ENCODE measurements at places on chromosomes 1 and 21.

DNA sequence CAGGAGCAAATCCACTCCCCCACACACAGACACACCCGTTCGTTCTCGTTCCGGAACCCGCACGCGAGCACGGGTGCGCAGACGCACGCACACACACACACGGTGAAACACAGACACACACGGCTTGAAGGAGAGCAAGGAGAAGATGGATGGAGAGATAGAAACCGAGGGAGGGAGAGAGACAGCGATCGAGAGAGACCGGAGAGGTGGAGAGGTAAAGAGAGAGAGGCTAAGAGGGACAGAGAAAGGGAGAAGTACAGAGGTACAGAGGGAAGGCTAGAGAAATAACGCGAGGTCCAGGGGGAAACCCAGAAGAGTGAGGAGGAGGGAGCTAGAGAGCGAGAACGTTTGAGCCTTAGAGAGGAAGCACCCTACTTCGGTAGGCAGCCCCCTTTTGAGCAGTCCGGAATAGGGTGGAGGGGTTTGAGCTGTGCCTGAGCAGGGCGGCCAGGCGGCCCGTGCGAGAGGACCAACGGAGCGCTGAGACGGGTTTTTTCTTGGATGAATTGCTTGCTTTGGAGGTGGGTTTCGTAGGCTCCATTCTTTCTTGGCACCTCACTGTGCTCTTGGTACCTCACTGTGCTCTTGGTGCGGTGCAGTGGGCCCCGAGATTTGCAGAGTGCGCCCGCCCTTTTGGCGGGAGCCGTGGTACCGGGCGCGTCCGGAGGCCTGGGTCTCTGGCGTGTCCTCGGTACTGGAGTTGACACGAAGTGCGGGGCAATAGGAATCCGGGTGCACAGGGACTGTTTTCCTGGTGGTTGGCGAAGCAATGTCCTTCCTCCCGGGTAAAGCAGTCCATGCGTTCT lies 88.4 kb upstream of the RHOU start:
- DNase-seq, result peak; percentile 81

- no peak for DNase-seq
Measured at GRCh38 chr1:101121975-101122374, 96.4 kb upstream of the DPH5 start.

- peak; percentile 94 for DNase-seq
Measured at GRCh38 chr1:85576642-85577418, 3.7 kb upstream of the CCN1 start.

DNA sequence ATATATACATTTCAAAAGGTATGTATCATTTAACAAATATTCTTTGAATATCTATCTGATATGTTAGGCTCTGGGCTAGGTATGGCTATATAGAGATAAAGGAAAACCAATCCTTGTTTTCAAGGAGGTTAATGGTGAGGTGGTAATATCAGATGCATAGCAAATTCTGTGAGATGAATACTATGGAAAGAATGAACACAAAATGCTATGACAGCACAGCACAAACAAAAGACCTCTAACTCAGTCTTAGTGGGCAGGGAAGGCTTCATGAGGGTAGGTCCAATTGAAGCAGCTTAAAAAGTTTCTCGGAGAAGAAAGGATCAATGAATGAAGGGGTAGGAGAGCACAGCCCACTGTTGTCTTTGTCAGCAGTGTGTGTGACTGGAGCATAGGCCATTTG lies 27.2 kb downstream of the FASLG start:
- no peak for DNase-seq

DNA sequence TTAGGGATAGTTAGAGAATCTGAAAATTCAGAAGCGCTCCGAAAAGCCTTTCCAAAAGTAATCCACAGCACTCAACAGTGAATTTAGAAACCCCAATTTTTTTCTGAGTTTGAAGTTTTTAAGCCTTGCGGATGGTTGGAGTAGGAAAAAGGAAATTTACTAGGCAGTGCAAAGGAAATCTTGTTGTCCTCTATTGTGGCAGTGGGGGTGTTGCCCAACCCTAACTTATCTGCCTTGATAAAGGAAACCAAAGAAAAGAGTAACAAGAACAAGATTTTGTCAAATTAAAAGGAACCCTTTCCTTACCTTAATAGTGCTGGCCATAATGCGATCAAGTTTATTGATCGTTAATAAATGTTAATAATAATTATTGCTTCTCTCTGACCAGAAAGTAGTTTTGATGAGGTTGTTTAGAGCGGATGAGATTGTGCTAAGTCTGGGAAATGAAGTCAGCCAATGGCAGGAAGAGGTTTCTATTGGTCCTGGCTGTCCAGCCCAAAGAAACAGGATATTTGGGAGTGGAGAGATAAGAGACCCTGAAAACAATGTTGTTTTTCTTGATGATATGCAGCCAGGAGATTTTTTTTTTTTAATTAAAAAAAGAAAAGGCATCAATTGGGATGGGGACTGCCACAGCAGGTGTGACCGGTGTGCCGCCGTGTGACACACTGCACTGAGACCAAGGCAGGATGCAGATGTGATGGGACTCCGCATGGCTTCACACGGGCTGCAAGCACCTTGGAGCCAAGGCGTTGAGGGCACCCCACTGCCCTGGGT lies at the start of gene ERG:
ERG (minus strand) TSS at position 421 of the 777 bp plus-strand sequence; CDS start at position 324, 97 bp downstream.
- DNase-seq, result no peak

- no peak for DNase-seq
Measured at GRCh38 chr1:168759077-168759476, 30.1 kb upstream of the DPT start.

DNA sequence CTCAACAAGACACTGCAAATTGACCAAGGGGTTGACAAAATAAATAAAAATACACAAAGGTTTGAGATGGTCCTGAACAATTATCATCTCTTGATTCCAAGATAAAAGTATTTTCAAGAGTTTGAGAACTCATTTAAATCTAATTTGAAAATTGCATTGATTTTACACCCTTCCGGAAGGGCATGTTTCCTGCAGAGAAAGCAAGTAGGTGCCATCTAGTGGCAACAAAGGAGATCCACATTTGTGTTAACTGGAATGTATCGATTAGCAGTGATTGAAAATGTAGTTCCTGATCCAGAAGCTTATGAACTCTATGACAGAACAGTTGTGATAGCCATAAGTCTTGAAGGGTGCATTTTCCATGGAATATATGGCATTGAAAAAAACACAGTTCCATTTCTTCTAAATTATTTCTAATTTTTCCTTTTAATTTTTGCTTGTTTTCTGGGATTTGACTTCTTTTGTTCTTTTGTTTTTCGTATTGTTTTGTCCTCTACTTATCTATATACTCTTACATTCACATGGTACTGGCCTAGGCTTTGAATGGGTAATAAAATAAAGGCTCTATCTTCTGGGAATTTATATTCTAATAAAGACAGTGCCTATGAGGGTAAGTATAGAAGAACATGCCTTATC lies 143.7 kb downstream of the DNM3 start:
- DNase-seq, result peak; percentile 51

DNA sequence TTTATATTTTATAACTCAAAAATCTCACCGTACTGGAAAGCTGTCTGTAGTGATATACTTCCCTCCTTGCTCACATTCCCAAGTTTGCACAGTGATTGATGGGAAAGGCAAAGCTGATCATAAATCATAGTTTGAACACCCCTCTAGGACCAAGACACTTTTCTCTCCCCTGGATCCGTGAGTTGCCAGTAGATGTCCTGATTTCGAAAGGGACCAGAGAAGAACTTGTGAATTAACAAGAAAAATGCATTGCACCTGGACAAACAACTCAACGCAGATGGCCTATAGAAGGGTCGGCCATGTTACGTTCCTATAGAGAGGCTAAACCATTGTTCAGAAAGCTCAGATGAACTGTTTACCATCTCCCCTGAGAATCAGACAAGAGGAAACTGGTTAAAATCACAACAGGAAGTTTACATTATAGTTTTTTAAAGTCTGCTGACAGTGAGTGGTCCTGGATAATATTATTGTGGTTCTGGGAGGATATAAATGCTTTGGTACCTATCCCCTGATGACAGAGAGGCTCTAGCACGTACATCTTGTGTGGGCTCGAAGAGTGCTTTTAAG lies 124.0 kb upstream of the SLC45A1 start:
- DNase-seq, result no peak

DNA sequence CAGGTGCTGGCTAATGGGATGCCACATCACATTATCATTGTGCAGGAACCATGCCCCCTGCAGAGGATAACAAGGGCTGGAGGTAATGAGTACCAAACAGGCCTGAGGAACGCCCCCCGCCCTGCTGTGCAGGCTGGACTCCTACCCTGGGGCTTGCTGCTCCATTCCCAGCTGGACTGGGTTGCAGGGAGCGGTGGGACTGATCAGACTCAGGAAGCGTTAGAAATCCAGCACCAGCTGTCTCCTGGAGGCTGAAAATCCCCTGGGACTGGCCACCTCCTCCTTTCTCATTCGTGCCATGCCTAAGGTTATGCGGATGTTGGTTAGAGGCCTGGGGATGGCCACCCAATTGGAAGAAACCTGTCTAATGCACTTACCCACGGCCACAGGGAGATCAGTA lies 36.9 kb upstream of the POU3F1 start:
- DNase-seq, result no peak

GRCh38 chr1:78054559-78054958 lies 8.8 kb downstream of the GIPC2 start:
- no peak for DNase-seq

DNA sequence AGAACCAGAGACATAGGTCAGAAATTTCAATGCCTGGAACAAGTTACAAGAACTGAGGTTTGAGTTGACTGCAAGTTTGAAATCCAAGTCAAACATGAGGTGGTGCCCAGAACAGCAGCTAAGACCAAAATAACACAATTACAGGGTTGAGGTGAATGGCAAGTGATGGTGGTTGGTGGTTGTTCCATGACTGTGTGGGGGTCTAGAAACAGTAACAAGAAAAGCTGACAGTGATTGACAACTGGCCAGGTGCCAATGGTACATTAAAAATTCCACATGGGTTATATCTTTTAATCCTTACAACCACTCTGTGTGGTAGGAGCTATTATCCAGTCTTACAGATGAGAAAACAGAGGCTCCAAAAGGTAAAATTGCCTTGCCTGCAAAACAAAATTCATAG lies 32.0 kb downstream of the RIMS3 start:
- no peak for DNase-seq

- DNase-seq, result no peak
Measured at GRCh38 chr1:232333419-232333767, 296.5 kb downstream of the SIPA1L2 start.

GRCh38 chr1:54004481-54005049 lies 13.4 kb downstream of the LDLRAD1 start:
- DNase-seq, result no peak

DNA sequence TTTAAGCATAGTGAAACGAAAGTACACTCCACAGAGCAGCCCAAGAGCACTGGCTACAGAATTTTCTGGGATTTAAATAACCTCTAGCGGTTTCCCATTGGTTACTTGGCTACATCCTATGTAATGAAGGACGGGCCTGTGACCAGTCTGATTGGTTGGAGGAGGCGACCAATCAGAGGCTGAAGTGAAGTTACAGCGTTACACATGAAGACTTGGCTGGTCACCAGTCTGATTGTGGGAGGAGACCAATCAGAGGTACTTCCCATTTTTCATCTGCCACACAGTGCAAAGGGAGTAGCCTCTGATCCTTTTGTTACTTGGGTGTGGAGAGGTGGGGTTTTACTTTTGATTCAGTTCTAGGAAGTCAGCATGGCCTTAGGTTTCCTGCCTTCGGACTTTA lies 142.7 kb upstream of the SERTAD4 start:
- no peak for DNase-seq

DNA sequence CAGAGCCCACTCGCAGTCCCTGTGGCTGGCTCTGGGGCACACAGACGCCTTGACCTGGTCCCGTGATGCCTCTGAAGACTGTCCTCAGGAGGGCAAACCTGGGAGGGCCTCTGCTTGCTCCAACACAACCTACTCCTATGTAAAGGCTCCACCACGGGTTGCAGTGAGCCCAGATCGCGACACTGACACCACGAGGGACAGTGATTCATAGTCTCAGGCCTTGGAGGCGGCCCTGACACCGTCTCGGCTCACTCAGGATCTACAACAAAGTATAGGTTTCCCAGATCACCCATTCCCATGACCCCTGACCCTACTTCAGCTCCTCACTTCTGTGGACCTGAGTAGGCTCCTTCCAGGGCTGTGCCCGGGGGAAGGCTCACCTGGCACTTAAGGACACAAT lies 28.0 kb downstream of the NOL9 start:
- DNase-seq, result no peak

GRCh38 chr1:103111926-103112325 lies 3.6 kb upstream of the COL11A1 start:
- DNase-seq, result no peak

DNA sequence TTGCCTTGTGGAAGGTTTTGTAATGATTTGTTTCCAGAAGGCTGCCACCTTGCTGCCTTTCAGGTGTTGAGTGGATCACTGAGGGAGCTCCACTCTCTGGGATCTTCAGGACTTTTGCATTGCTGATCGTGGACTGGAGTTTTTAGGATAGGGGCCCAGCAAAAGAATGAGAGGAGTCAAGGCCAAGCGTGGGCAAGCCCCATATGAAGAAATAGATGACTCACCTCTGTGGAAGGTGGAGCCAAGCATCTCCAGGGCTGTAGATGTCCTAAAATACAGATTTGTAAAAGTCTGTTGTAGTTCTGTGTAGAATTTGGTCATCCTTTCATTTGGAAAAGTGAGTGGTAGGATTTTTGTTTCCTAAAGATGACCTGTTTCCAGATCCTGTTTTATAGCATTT lies 67.0 kb downstream of the ST3GAL3 start:
- peak; percentile 74 for DNase-seq

GRCh38 chr1:87314091-87314490 lies 14.6 kb upstream of the LMO4 start:
- DNase-seq, result no peak

GRCh38 chr1:118589238-118589846 lies 398.8 kb downstream of the TBX15 start:
- DNase-seq, result no peak

DNA sequence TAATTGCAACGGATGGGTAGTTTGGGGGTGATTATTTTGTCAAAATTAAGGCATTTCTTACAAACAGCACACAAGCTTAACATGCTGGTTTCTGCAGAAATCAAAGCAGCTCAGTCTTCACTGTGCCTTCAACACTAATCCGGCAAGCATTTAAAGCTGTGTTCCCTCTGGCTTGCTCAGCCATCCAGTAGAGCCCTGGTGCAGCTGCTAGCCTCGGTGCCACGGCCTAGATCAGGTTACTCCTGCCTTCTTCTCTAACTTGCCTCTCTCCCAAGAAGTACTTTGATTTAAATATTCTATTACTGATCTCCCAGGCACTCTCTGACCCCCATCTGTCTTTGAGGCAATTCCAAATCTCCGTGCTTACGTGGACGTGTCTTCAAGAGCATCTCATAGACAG lies 85.6 kb downstream of the GREM2 start:
- no peak for DNase-seq

DNA sequence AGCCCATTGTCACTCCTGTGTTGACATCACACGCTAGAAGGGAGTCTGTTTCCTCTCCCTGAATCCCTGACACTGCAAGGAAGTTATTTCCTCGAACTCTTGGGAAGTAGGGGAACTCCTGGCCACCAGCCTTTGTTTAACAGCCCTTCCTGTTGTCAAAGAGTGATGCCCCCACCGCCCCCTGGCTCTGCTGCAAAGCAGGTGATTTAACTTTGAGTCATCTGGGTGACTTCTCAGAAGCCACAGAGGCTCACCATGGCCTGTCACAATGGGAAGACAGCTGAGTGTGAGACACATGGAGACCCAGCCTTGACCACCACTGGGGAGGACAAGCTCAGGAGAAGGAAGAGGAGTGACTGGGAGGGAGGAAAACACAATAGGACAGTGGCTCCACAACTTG lies 182.8 kb downstream of the PSMG1 start:
- DNase-seq, result peak; percentile 18
